Ammon's horn (tissue), 1 donor: ENCODE measurements at places on chromosomes 7 and 10.

- no peak for DNase-seq
These were observed 591.1 kb downstream of the TNS3 start for GRCh38 chr7:46990761-46991160.

DNA sequence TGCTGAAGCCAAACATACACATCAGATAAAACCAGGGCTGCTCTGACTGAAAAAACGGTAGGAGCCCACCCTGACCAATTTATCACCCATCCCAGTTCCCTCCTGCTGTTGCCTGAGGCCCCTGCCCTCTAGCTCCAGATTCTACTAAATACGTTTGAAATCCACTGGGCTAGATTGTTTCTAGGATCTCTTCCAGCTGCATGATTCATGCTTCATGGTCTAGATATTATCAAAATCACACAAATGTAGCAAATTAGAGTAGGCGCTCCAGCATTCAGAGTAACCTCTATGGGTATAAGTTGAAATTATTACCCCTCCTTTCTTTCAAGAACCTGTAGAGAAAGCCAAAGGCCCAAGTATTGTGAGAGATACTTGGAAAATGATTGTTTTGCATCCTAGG lies 151.2 kb upstream of the FAM13C start:
- no peak for DNase-seq

DNA sequence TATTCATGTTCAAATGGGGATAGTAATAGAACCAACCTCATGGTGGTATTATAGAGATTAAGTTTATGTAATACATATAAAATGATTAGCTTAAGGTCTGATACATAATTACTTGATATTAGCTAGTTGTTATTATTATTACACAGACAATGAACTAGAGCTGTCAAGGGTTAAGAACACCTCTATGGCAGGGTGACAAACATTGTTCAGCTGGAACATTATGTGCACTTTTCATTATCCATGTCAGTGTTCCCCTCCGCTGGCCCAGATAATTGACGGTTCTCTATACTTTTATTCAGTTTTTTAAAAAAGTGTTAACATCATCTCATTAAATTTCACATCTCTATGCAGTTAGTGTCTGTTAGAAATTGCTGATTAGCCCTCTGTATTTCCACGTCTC lies 142.1 kb downstream of the CDK14 start:
- no peak for DNase-seq

- no peak for DNase-seq
These were observed 298.2 kb downstream of the CCSER2 start for GRCh38 chr10:84626397-84627087.

GRCh38 chr10:59025981-59026765 lies 150.3 kb upstream of the PHYHIPL start:
- no peak for DNase-seq

DNA sequence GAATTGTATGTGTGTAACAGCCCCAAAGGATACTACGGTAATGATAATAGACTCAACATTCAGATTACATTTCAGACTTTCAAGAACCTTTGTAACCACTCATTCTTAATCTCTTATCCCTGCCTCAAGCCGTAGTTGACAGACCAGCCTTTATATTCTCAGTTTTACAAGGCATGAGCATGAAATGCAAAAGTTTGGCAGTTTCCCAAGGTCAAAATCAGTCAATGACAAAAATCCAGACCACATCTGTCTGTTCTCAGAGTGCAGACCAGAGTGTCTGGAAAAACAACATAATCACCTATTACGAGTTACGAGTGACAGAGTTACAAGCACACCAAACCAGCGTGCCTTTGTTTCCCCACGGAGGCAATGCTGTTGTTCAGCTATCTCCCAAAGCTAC lies 178.6 kb upstream of the LRGUK start:
- no peak for DNase-seq

DNA sequence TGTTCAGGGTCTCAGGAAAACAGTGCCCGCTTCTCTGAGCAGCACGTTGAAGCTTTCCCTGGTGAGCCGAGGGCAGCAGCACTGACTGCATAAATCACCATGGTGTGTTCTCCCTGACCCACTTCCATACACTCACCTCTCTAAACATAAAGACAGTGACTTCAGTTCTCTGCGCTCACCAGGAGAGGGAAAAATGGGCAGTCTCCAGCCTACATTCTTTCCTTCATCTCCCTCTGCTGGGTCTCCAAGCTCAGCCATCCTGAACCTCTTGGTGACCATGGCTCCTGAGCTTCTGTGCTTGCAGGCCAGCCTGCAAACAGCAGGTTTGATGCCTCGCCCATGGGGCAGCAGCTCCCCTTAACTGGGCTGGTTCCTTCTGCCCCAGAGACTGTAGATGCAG lies 236.6 kb upstream of the ZNF32 start:
- no peak for DNase-seq

- DNase-seq: no peak
These were observed 799.5 kb downstream of the LRMDA start for GRCh38 chr10:76230921-76231285.

GRCh38 chr10:28326516-28327490 lies 23.9 kb upstream of the MPP7 start:
- DNase-seq: no peak

DNA sequence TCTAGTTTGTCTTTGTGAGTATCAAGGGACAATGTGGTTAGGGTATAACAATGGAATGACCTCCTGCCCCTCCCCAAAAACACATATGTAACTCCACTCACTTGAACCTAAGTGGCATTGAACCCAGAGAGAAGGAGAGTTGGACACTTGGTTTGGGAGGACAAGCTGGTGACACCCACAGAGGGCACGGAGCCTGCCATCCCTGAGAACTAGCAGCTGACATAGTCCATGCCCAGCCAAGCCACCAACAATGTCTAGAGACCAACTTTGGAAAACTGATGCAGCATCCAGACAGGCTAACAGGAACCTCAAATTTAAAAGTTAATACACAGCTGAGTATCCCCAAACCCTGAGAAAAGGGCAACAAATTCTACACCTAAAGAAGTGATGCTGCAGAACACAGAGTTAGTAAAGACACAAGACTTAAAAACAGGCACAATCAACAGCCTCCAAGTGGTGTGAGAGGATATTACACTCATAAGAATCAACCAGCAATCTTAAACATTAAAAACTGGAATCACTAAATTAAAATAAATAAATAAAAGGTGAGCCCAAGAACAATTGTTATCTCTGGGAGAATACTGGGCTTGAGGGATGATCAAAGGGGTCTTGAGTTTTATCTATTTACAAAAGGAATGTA lies 27.2 kb downstream of the NUDCD3 start:
- DNase-seq: no peak

- no peak for DNase-seq
These were observed 25.0 kb upstream of the FZD1 start for GRCh38 chr7:91239171-91239604.

DNA sequence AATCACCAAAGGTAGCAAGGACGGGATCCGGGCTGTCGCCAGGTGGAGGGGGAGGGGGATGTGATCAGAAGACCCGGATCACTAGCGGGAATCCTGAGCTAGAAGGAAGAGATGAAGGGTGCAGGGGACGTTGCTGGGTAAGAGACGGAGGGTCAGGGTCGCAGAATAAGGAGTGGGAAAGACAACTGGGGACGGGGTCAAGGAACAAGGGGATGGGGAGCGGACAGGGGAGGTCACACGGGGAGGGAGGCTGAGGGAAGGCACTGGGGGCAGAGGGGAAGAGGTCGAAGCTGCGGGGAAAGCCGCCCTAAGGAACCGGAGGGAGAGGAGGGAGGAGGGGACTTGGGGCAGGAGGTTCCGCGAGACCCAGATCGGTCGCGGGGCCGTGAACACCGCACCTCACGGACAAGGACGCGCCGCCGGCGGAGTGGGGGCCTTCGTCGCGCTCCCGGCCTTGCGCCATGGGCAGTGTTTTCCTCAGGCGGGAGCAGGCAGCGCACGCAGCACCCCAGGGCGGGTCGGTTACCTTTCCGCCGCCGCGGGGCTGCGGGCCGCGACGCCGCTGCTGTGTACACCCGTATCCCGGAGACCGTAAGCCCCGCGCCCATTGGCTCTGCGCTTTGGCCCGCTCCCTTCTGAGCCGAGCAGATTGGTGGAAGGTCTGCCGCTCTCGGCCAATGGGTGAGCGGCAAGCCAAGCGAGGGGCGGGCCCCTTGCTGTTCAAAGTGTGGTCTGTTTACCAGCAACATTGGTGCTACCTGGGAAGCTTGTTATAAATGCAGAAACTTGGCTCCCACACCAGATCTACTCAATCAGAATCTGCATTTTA lies at the start of gene CFAP43:
CFAP43 (minus strand) TSS at position 581 of the 829 bp plus-strand sequence; CDS start at position 463, 118 bp downstream.
- DNase-seq: peak; percentile 98

GRCh38 chr7:128591705-128592104 lies 80.4 kb upstream of the GARIN1A start:
- DNase-seq: peak; percentile 69

- DNase-seq: no peak
These were observed 68.9 kb upstream of the AMPH start for GRCh38 chr7:38700116-38700515.

DNA sequence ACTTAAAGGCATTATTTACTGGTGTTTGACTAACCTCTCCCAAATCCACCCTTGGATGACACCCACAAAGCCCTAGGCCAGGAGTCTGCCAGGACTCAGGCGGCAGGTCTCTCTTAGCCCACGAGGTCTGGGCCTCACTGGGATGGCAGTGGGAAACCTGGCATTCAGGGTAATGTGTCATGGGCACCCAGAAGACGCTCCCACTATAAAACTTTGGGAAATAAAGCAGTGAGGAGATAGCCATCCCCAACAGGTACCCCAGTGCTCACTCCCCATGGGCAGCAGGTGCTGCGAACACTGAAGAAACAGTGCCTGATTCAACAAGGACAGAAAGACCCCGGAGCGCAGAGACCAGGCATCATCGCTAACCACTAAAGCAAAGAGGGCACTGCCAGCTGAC lies 14.4 kb upstream of the PTPRN2 start:
- DNase-seq: no peak

GRCh38 chr7:82339958-82340357 lies 103.6 kb downstream of the CACNA2D1 start:
- DNase-seq: no peak

DNA sequence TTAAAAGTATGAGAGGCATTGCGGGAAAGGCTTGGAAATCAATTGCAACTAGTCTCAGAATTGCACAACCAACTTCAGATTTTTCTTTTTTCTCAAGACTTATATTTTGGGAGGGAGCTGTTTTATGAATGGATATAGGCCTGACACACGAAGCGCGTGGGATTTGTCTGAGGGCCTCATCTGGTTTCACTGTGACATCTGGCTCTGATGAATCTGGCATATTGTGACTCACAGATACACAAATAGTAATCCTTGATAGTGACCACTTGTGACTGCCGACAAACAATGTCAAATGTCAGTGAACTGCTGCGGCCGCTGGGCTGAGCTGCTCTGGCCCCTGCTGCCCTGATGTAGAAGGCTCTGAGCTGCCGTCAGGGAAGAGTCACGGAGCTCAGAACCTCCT lies 655.1 kb downstream of the INHBA start:
- DNase-seq: no peak

- DNase-seq: no peak
These were observed 14.7 kb upstream of the PRKAR2B start for GRCh38 chr7:107029764-107030286.

GRCh38 chr10:58460157-58460556 lies 52.5 kb upstream of the BICC1 start:
- DNase-seq: no peak

- DNase-seq: no peak
These were observed 810.1 kb upstream of the CELF2 start for GRCh38 chr10:10207538-10207937.

DNA sequence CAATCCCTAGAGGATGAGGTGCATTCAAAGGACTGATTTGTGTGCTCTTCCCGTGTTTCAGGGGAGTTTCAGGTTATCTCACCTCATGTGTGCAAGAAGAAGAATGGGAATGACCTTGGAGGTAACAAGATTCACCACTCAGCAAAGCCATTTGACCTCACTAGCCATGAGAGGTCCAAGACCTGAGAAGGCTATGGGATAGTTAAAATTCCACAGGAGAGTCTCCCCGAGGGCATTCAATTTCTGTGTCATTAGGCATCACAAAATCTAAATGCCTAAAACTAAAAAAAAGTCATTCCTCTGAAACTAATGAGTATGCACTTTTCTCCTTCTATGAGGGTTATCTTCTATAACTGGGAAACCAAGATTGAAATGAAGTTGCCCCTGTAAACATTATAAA lies 433.4 kb downstream of the KCNMA1 start:
- DNase-seq: no peak

DNA sequence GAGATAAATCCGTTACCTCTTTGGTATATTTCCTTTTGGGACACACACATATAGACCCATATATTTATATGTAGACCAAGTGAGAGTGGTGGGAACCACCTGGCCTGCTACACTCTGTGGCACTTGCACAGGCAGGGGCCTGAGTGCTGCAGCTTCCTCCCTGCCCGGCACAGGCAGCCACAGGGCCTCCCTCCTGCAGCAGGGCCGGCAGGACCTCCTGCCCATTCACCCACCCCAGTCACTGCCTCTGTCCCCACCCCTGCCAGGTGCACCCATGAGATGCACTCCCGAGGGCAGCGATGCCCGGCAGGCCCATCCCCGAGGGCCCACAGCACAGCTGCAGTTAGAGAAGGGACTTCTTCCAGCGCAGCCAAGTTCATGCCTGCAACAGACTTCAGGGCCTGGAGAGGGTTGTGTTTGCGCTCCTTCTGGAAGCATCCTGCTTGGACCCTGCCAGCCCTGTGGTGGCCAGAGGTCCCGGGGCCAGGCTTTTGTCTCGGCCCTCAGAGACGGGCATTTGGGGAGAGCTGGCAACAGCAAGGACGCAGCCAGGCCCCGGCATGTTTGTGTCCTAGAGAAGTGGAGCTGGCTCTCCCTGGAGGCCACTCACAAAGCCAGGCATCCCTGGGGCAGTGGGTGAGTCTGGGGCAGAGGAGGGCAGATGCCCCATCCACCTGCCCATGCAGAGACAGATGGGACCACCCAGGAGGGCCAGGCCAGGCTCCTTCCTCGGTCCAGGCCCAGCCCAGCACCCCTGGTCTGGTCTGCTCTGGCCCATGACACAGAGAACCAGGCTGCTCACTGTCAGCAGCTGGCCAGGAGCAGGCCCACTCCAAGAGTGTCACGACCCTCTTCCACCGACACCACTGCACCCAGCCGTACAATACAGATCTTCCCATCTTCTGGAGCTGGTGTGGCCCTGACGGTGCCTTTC lies 41.4 kb downstream of the PWWP2B start:
- DNase-seq: no peak

DNA sequence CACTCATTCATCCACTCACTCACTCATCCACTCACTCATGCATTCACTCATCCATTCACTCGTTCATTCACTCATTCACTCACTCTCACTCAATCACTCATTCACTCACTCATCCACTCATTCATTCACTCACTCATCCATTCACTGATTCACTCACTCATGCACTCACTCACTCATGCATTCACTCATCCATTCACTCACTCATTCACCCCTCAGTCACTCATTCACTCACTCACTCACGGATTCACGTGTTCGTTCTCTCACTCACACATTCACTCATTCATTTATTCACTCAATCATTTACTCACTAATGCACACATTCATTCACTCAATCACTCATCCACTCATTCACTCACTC lies 73.4 kb downstream of the CARD11 start:
- DNase-seq: no peak

- DNase-seq: no peak
These were observed 80.3 kb downstream of the EBF3 start for GRCh38 chr10:129883626-129884397.

GRCh38 chr7:92632791-92633190 lies 42.6 kb upstream of the FAM133B start:
- no peak for DNase-seq

GRCh38 chr10:947051-947450 lies 15.5 kb upstream of the LARP4B start:
- peak; percentile 21 for DNase-seq

GRCh38 chr7:1897861-1898627 lies 228.0 kb downstream of the ELFN1 start:
- DNase-seq: no peak

GRCh38 chr7:1087952-1088920 lies at the start of gene GPER1:
TSS of gene GPER1 (plus strand) at chr7:1088113. CDS start at chr7:1091729, 3,616 bp downstream.
- peak; percentile 53 for DNase-seq
